ENCODE measurements at places on chromosomes 1 and 21.

GRCh38 chr1:56788102-56788501, 31.1 kb downstream of the FYB2 start:
- no peak for DNase-seq

- DNase-seq = no peak
Measured at GRCh38 chr1:181013144-181013543, 9.5 kb downstream of the STX6 start.

- no peak for DNase-seq
Measured at GRCh38 chr1:229843627-229844238, 217.7 kb downstream of the URB2 start.

- DNase-seq = no peak
Measured at GRCh38 chr1:28354121-28354520, 15.4 kb upstream of the PHACTR4 start.

DNA sequence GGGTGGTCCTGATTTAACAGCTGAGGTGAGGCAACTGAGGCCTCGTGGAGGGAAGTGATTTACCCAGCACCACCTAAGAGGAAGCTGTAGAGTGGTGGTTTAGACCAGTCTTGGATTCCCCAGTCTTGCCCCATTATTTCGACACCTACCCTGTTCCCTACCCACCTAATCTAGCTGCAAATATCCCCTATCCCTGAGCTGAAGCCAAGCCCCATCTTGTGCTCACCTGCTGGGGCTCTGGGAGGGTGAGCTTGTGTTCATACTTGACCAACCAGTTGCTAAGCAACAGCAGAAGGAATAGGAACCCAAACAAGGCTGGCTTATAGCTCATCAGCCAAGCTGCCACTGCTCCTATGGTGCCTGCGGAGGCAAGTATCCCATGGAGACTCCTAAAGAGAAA, 2.0 kb downstream of the TEX46 start:
- no peak for DNase-seq

GRCh38 chr1:111471012-111471411, 2.8 kb upstream of the C1orf162 start:
- DNase-seq = no peak

DNA sequence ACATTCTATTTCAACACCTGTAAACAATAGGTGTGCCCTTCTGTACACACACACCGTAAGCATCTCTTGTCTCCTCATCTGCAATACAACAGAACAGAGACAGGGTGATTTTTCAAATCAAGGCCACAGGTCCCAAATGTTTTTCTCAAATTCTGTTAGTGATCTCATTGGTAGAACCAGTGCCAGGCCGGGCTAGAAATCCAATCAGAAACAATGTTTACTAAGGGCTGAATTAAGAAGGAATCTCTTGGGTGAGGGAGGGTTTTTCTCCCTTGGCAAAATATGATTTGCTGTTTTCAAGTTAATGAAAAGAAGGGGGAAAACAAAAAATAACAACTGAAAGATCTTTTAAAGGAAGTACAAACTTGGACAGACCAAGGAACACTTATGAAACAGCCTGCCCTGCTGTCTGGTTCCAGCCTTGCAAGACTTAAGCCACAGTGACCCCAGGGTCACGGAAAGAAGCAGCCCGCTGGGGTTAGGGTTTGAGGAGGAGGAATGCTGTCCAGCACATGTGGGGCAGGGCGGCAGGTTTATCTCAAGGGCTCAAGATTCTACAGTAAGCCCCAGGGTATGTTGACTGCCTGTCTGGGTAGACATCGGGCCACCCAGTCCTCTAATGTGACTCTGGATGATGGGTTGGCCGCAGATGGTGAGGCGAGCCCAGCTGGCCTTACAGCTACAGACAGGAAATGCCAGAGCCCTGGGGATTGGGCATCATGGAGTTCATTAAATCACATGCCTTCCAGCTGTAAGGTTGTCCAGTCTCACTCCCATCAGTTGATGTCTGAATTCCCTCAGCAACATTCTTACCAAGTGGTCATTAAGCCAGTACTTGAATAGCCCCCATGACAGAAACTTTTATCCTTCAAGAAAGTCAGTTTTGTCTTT, 73.3 kb upstream of the SLC44A3 start:
- no peak for DNase-seq

GRCh38 chr1:28115267-28115666, 26.9 kb upstream of the EYA3 start:
- DNase-seq = no peak

DNA sequence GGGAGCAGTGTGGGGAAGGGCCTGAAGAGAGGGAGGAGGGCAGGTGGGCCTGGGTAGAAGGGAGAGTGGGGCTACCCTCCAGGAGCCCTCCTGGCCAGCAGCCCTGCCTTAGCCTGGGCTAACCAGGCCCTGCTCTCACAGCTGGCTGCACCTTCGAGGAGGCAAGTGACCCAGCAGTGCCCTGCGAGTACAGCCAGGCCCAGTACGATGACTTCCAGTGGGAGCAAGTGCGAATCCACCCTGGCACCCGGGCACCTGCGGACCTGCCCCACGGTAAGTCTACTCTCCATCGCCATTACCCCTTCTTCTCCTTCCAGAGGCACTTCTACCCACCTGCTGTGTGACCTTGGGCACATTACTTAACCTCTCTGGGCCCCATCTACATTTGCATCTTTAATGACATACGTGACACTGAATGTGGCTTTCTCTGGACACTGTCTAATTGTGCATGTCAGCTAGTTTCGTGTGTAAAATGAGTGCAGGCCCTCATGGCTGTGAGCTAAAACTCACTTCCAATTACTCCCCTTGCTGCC, 18.9 kb downstream of the PTPRU start:
- DNase-seq = no peak

DNA sequence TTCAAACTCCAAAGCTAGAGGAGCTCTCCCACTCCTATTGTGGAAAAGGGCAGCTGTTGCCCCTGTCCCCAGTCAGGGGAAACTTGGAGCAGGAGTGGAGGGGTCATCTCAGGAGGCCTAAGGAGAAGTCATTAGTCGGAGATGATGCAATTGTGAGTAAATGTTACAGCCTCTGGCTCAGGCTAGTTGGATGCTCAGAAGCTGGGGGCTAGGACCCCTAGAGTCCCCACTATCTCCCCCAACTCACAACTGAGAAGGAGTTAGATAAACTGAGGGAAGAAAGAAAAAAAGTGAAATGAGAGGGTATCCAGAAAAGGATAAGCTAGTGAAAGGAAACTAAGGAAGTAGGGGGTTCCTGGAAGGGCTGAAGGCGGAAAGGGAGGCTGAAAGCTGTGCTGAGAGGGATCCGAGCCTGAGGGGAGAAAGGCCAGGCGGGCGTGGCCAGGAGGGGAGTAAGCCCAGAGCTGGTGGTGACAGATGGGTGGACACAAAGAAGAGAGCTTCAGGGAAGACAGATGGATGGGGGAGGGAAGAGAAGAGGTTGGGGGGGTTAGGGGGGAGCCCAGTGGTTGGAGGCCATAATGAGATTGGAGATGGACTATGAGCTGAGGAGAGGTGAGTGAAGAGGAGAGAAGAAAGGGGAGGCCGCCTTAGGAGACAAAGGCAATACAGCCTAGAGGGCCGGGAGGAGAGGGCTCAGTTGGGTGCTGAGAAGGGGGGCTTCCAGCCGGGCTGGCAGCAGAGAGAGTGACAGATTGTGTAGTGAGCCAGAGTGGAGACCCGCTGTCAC, 4.5 kb upstream of the NHLH1 start:
- DNase-seq = no peak

DNA sequence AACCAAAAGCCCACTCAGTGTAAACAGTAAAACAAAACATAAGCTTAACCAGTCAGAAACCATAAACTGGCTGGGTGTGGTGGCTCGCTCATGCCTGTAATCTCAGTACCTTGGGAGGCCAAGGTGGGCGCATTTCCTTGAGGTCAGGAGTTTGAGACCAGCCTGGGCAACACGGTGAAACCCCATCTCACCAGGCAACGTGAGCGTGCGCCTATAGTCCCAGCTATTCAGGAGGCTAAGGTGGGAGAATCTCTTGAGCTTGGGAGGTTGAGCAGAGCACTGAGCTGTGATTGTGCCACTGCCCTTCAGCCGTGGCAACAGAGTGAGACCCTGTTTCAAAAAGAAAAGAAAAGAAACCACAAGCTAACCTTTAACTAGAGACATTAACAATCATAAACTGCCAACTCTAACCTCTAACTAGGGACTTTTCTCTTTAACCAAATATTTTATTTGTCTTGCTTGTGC, 13.1 kb upstream of the PRRC2C start:
- DNase-seq = no peak

GRCh38 chr1:168301664-168302320, 21.1 kb downstream of the TBX19 start:
- no peak for DNase-seq

- no peak for DNase-seq
Measured at GRCh38 chr1:118012515-118013124, 83.1 kb downstream of the WDR3 start.

DNA sequence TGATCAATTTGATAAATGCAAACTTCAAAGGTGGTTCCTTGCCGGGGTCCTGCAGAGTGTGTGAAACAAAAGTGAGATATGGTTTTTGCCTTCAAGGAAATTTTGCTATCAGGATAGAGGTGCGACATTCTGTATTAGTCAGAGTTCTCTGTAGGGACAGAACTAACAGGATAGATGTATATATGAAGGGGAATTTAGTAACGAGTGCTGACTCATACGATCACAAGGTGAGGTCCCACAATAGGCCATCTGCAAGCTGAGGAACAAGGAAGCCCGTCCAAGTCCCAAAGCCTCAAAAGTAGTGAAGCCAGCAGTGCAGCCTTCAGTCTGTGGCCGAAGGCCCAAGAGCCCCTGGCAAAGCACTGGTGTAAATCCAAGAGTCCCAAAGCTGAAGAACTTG, 157.0 kb downstream of the RYR2 start:
- no peak for DNase-seq

DNA sequence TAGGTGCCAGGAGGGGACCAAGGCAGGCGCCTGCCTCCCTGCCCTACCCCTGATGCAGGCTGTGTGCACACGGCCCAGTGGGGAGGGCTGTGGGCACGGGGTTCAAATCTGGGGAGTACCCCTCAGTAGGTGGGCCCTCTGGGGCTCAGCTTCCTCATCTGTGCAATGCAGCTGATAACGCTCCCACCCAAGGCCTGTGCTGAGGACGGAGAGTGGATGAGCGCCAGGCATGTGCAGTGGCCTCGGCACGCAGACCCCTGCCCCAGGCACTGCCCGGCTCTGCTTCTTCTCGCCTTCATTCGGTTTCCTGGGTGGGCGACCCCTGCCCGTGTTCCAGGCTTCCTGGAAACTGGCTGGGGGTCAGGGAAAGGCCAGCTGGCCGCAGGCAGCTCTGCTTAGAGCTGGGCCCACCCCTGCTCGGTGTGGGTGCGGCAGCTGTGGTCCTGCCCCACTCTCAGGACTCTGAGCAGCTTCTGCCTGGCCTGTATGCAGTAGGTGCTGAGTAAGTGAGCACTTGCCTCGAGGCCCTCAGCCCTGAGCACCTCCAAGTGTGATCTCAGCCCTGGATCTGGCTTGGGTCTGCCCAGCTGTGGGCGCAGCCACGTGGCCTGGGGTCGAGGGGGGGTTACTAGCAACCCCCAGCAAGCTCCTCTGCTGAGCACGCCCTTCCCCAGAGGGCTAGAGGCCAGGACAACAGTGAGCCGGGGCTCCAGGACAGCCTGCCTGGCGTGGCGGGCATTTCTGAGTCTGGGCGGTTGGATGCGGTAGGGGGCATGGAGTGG, 11.9 kb upstream of the TNFRSF14 start:
- DNase-seq = no peak

- DNase-seq = peak; percentile 7
Measured at GRCh38 chr1:57424231-57425027, 569 bp upstream of the DAB1 start.

DNA sequence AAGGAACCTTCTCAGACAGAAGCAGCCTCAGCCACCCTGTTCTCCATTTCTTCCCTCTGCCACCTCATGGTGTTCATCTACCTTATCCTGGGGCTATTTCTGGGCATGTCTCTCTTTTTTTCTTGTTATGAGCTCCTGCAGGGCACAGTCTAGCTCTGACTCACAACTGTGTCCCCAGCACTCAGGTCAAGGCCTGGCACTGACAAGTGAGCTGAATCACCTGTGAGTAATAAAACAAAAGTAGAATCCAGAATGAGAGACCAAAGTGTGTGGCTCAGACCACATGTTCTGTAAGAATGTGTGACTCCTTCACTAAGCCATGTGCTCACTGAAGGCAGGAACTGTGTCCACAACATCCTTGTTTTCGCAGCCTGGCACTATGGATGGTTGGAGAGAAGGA, 23.2 kb downstream of the C1orf94 start:
- no peak for DNase-seq

GRCh38 chr1:248906753-248907661, 972 bp downstream of the PGBD2 start:
- DNase-seq = no peak

DNA sequence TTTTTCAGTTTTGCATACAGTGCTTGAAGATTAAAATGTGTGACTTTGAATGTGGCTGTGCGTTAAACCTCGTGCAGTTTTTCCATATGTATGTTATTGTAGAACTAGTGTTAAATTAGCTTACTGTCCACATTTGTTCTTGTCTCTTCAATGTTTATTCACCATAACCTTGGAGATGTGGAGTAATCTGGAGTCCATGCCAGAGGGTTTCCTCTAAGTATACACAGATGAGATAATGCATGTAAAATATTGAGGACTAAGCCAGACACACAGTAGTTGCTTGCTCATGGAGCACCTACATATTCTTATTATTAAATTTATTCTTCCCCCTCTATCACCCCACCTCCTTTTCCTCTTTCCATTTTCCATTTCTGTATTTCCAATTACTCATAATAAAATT, 7.7 kb upstream of the GIPC2 start:
- DNase-seq = peak; percentile 8

GRCh38 chr1:201224666-201225370, 34.2 kb downstream of the IGFN1 start:
- DNase-seq = no peak

- DNase-seq = peak; percentile 14
Measured at GRCh38 chr1:22712502-22713271, 2.0 kb downstream of the EPHB2 start.

GRCh38 chr1:8357329-8358101, 39.6 kb downstream of the SLC45A1 start:
- DNase-seq = no peak

- no peak for DNase-seq
Measured at GRCh38 chr1:210687582-210688279, 359.0 kb downstream of the HHAT start.

- DNase-seq = no peak
Measured at GRCh38 chr1:226541631-226542622, 6.6 kb upstream of the STUM start.

GRCh38 chr1:184101571-184101970, 50.0 kb downstream of the TSEN15 start:
- no peak for DNase-seq

DNA sequence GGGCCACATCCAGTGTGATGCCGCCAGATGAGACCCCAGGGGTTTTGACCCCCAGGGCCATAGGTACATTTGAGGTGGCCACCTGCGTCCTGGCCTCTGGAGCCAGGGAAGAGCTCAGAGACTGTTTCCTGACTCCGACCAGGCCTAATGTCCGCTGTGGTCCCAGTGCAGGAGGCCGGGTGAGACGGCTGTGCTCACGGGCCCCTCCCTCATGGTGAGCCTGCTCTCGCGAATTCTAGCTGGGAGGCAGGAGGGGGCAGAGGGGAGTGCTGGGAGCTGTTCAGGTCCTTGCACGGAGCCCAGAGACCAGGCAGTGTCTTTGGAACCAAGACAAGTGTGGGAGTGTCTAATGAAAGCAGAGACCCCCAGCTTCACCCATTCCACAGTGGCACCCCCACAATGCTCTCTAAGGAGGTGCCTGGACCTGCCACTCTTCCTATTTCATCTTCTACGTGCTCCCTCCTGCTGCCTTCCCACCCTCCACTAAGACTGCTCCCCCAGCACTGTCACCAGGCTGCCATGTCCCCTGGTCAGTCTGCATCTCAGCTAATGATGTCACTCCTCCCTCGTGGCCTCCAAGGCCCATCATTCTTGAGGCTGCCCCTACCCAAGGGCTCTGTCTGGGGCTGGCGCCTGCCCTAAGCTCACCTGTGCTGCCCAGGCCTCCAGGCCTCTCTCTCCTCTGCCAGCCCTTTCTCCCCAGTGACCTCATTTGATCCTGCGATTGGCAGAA, 256.3 kb upstream of the C1orf174 start:
- DNase-seq = no peak
